ENCODE measurements at places on chromosomes 3 and 15.

GRCh38 chr3:44036850-44037249, 204.8 kb upstream of the TOPAZ1 start:
- DNase-seq: no peak

DNA sequence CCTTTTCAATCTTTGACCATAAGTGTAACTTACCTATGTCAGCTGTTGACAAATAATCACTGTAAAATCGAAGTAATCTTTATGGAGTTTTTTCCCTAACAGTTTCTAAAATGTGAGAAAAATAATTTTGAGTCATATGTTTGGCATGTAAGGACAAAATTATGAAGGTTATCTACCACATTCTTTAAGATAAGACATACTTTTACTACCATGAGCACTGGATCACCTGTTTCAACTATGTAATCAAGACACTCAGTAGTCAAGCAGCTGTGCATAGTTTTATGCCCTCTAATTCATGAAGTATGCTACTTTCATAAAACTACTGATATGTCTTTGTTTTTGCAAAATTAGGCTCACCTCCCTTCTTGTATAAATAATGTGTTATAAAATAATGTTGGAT, 12.1 kb downstream of the FGF7 start:
- DNase-seq: no peak

DNA sequence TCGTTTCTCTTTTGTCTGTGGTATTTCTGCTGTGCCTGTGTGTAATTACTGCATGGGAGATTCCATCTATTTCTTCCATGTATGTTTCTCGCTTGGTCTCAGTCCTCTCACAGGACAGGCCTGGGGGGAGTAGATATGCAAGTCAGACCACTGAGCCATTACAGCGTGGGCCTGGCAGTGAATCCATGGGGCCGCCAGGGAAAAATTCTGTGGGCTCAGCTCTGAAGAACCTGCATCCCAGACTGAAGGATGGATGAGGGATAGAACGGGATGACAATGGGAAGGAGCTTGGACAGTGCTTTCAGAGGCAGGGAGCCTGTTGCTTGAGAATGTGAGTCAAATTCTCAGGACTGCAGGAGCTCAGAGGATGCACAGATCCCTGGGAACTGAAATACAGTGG, 24.8 kb downstream of the GRAMD2A start:
- DNase-seq: no peak

DNA sequence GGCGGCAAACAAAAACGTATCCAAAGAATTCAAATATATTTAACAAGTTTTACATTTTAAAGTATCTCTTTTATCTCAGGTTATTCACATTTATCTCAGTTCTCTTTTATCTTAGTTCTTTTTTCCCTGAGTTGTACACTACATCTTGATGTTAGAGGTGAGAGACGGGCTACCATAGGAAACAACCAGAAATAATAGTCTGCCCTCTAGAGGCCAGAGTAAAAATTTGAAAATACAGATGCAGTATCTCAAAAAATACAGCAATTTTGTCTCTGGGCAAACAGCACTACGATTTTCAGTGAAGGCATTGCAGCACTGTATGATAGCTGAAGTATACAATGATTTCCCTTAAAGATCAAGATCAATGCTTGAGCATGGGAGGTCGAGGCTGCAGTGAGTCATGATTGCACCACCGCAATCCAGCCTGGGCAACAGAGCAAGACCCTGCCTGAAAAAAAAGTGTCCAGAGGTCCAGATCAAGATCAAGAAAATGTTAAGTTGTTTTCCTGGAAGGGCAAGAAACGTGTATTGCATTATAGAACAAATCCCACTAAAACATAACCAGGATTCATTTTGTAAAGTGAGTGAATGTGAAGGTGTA, 82.6 kb upstream of the ATP11B start:
- DNase-seq: peak; percentile 50

DNA sequence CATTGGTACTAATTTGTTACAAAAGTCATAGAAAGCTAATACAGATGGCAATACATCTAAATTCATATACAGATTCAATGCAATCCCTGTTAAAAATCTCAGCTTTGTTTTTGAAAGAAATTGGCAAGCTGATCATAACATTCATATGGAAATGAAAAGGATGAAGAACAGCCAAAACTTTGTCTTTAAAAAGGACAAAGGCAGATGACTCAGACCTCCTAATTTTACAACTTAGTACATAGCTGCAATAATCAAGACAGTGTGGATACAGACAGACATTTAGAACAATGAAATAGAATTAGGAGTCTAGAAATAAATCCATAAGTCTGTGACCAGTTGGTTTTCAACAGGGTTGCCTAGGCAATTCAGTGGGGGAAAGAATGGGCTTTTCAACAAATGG, 63.3 kb downstream of the AQP9 start:
- no peak for DNase-seq

DNA sequence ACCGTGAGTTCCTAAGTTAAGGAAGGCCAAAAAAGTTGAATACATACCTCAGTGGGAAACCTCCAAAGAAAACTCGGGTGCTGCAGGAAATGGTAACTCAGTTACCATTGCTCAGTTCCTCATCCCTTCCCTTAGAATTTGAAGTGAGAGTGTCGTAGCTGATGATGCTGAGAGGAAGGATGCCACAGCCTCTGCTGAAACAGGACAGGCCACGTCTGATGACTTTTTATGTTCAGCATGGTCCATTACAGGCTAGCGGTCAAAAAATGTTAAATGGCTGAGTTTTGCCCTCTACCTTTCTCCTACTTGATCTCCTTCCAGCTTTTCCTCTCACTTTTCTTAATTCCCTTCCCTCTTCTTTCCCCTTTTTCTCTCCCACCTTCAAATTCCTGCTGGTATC, 135.5 kb downstream of the GHSR start:
- DNase-seq: no peak

DNA sequence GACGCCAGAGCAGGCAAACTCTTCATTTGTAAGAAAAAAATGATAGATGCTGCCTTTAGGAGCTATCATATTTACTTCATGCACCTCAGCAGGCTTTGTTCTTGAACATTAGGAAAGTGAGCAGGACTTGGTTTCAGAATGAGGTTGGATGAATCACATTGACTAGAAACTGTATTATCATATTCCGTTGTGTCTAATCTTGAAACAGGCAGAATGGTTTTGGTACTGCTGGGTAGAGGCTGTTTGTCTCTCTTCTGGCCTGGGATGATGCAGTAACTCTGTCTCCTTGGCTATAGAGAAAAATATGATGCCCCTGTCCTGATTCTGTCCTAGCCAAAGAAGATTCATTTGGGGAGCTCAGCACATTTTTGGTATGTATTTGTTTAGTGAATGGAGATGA, 344.2 kb upstream of the GRM7 start:
- no peak for DNase-seq

DNA sequence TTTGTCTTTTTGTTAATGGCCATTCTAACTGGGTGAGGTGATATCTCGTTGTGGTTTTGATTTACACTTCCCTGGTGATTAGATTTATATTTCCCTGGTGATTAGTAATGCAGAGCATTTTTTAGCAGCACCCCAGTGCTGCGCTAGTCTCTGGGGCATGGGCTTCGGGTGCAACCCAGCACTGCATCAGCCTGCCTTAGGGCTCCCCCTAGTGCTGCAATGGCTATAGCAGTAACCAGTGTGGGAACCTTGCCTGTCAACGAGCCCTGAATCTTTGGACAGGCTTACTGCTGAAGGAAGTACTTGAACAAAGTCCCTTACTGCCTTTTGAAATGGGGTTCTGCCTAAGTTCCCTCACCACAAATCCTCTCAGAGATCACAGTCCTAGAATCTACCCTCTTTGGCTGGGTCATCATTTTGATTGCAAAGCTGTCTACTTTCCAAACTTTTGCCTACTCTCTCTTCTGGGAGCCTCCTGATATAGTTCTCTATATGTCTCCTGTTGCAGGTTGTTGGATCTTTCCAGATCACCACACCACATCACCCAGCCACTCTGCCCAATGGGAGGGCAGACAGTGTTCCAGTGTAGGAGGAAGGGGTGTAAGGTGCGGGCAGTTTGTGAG, 79.2 kb upstream of the CCNL1 start:
- peak; percentile 56 for DNase-seq
